ENCODE measurements at places on chromosomes 6 and 20.

DNA sequence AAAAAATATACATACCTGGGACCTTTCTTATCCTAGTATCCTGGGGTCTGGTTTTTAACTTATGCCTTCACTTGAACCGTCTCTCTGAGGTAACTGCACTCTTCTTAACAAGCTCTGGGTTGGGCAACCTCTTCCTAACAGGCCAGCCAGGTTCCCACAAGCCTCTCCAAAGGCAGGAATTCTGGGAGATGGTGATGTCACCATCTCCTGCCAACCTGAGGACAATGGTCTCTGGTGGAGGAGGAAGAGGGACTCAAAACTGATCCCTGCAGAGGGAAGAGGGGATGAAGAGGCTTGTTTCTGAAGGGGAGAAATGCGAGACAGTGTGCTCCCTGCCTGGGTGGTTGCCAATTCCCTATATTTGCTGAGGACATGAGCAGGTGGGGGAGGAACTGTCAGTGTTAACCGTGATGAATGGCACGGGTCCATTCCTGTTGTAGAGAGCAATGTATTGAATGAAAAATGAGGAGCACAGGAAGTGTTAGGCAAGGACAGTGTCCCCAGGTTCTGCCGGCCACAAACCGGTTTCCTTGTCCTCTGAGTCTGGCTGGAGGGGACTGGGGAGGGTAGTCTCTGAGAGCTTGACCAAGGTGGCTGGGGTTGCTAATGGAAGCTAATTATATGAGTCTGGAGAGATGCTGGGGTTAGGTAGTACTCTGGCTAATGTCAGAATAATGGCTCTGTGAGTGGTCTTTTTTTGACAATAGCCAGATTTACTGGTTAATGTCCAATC lies 95.5 kb downstream of the KCNB1 start:
- DNase-seq = no peak

DNA sequence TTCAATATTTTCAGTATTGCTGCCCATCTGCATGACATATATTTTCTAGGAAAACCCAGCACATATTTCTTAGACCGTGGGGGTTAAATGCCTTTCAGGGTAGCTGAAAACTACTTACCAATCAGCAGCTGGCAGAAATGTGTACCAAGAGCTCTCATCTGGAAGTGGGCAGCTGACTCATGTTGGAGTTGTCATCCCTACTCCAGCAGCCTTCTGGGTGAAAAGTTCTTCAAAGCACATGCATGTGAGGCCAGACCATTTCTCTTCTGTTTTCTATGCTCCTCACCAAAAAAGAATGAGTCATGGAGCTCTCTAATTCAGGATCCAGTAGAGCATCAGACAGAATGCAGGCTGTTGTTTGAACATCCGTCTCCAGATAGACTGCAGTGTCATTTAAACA lies 135.5 kb downstream of the PAX1 start:
- no peak for DNase-seq

DNA sequence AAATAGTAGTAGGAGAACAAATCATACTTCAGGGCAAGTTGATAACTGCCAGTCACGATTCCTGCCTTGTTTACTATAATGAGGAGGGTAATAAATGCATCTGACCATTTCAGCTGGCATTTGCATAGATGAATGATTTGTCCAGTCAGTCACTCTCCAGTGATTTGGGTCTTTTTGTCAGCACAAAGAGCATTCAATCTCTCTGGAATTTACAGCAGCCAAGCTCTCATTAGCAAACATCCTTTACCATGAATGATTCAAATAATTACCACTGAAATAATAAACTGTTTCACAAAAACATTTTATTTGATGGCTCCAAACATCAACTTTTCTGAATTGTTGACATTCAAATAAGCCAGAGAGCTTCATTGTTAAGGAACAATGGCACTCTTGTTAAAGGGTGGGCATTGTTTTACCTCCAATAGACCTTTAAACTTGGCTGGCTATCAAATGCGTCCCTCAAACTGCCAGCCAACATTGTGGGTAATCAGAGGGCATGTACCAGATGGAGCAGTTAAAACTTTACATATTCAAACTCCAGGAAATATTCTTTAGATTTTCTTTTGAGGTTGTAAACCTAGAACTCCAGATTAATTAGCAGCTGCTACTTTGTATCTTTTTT lies 30.0 kb upstream of the FBXL4 start:
- no peak for DNase-seq

DNA sequence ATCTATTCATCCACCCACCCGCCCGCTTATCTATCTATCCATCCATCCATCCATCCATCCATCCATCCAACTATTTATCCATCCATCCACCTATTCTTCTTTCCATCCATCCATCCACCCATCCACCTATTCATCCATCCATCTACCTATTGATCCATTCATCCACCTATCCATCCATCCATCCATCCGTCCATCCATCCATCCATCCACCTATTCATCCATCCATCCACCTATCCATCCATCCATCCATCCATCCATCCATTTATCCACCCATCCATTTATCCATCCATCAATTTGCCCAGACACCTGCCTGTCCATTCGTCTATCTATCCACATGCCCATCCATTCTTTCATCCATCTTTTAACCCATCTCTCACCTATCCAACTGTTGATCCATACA lies 71.1 kb upstream of the PMEPA1 start:
- no peak for DNase-seq

DNA sequence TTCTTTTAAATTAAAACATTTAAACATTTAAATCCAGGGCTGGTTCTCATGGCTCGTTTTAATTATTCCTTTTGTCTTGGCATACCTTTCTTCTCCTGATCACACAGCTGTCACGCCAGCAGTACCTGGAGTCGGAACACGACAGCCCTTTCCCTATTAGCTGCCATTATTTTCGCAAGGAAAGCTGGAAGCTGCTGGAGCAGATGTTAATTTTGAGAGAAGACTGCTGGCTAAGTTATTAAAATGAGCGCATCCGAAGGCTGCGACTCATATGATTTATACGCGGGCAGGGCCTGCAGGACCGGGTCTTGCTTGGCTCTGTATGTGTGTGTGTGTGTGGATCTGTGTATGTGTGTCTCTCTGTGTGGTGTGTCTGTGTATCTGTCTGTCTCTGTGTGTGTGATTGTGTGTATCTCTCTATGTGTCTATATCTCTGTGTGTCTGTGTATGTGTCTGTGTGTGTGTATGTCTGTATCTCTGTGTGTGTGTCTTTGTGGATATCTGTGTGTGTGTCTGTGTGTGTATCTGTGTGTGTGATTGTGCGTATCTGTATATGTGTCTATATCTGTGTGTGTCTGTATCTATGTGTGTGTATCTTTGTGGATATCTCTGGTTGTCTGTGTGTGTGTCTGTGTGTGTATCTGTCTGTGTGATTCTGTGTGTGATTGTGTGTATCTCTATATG lies 191.5 kb downstream of the CDH4 start:
- DNase-seq = no peak

GRCh38 chr6:54846243-54846856 lies at the start of gene FAM83B:
Gene FAM83B (plus strand): TSS chr6:54846771. CDS start chr6:54870247, 23,476 bp downstream.
- no peak for DNase-seq

GRCh38 chr6:121555201-121555600 lies 119.8 kb downstream of the GJA1 start:
- DNase-seq = no peak

DNA sequence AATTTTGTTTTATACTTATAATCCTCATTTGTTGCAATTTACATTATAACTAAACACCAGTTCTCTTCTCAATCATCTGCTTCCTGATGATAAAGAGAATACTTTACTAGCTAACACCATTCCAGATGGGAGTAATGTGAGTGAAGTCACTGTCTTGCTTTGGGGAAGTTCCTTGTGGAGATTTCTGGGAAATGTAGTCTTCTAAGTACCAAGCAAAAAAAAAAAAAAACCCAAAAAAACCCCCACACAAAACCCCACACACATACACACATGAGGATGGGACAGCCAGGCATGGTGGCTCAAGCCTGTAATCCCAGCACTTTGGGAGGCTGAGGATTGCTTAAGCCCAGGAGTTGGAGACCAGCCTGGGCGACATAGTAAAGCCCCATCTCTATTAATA lies 2.2 kb upstream of the SNPH start:
- no peak for DNase-seq

GRCh38 chr6:140921366-140922226 lies 1211.1 kb upstream of the GJE1 start:
- peak; percentile 39 for DNase-seq

GRCh38 chr20:58677808-58678207 lies 14.8 kb upstream of the NPEPL1 start:
- no peak for DNase-seq

DNA sequence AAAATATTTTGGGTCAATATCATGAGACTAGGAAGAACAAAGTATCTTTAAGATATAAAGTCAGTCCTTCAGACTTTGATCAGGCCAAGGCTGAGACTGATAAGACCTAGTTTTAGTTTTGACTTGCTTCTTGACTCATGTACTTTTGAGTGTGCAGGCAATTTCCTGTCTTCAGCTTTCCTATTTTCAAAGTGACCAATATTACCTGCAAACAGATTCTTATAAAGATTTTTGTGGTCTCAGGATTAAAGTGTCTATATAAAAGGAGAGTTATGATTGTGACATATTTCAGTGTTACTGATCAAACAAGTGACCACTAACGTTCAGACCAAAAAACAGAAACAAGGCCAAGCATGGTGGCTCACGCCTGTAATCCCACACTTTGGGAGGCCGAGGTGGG lies 36.0 kb upstream of the AKIRIN2 start:
- DNase-seq = no peak

GRCh38 chr6:148928811-148929210 lies 182.0 kb downstream of the UST start:
- DNase-seq = no peak

DNA sequence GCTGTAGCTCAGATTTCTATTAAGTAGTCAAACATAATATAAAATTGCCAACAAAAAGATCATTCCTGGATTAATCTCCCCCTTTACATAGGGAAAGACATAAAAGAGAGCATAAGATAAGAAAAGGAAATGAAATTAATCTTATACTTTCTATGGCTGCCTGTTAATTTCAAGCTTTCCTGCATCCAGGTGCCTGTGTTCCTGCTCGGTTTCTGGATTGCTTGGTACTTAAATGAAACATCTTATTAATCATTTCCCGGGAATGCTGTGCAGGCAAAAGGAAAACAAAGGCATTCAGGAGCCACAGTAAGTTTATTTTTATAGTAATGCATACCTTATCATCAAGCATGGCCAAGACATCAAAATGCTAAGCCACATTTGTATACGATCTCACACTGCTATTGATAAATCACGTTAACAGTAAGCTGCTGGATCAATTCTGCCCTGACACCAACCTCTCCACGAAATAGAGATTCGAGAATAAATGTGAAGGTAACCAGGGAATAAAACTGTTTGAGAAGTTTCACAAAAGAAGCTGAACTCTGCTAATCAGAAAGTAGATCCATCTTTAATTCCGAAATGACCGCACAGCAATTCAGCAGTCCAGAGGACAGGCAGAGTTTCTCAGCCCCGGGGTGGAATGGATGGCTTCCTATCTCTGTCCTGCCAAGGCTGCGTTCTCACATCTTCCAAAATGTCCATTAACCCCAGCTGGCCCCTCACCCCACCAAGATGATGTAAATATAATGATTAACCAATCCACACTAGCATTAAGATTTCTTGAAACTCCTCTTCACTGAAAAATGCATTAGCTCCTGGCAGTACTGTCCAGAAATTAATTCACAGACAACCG lies 32.6 kb upstream of the APCDD1L start:
- no peak for DNase-seq

DNA sequence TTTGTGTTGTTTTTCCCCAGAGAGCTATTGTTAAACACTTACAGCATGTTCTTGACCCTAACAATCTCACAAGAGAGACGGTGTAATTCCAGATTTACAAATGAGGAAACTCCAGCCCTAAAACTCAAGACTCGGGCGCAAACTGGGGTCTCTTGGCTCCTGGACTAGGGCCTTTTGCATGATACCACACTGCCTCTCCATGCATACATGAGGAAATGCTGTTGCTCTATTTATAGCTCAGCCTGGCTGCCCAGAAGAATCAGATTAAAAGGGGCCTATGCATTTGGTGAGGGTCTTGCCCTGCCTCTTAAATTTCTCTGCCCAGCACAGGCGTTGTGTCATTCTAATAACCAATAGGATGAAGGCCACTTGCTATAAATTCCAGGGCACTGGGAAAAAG lies 30.5 kb upstream of the SNRPB2 start:
- no peak for DNase-seq

DNA sequence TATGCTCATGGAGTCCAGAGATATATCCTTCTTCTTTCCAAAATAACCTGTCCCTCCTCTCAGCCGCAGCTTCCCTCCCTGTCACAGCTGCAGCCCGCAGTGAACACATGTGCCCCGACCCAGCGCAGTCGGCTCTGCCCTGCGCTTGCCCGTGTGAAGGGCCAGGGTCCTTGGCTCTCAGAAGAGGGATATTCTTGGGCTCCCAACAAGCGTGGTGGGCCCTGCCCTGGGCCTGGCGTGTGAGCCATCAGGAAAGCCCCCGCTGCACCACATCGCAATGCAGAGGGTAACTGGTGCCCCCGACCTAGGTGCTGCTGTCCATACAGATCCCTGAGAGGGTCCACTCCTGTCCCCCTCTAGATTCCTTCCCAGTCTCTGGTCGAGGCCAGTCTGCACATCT lies 65.2 kb downstream of the SSR1 start:
- no peak for DNase-seq

DNA sequence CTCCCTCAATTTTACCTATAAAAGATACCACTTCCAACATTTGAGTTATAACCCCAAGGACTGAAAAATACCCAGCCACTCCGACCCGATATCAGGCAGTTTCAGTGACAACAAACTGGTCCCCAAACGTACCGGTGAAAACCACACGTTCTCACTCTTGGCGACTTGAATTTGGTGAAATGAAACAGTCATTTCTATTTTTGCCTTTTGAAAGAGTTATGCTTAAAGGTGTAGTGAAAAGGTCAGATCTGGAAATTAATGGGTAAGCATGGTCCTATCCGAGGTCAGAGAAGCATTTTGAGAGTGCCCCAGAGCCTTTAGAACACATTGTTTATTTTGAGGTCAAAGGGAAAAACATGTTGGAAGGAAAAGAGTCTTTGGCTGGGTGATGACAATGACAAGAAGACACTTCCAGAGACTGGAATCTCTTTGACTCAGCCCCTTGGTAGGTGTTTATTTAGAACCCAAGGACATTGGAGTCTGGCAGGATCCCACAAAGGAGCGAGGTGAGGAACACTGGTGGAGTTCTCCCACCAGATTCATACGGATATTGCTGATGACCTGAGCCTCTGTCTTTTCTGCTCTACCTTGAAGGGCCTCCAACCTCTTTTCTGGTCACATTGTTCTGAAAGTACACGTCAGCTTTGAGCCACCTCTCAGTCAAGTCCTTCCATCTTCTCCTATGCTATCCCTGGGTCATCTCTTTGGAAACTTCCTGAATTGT lies 235.0 kb downstream of the GMPR start:
- DNase-seq = no peak

GRCh38 chr6:165843121-165843520 lies 180.1 kb upstream of the PDE10A start:
- no peak for DNase-seq

All from smooth muscle cell of the brain vasculature (primary cell).